ENCODE measurements at places on chromosomes 11 and 22.

DNA sequence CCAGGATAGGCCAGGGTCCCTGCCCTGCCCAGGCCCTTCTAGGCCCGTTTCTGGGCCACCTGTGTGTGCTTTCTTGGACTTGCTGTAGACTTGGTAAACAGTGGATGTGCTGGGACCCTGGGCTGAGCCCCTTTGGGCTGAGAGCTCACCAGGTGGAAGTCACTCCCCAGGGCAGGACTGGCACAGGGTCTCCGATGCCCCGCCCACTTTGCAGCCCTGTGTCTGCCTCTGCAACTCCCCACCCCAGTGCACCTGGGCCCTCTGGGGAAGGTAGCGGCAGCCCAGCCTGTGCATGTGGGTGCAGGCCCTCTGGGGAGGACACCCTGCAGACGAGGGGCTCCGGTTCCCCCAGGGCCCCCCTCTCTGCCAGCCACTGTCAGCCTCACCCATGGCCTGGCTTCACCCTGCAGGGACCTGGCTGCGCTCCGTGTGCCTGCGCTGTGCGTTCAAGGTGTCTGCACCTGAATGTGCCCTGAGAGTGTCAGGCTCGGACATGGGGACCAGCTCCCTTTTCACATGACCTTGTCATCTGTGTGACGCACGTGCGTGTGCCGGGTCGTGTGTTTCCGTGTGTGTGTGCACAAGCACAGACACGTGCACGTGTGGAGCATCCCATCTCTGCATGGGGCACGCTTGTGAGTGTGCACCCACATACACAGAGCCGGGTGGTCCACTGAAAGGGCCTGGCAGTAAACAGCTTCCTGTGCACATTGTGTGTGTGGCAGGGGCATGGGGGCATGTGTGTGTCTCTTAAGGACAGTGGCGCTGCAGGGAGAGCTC is 118.5 kb downstream of the KCNQ1OT1 start:
- H3K27me3 ChIP-seq: no peaks in the 10 kb centered on the region
- H3K36me3 ChIP-seq: peaks cover 4% of the 10 kb centered on the region
- H3K4me1 ChIP-seq: no peaks in the 10 kb centered on the region
- H3K27ac ChIP-seq: no peak overlapping the region
- peak; percentile 5 for DNase-seq
- H3K4me3 ChIP-seq: no peak overlapping the region

DNA sequence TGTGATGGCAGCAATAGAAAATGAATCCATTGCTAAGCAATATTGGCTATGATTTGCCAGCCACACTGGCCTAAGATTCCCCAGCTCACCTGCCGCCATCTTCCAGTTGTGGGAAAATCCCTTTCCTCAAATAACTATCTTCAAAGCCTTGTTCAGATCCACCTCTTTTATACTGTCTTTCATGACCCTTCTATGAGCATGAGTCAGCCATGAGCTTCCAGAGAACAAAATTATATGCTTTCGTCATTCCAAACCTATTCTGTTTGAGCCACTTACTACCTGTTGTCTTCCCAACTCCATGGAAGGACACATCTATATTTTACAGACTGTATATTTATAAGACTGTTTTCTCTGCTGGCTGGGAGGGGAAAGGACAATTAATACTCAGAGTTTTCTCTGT is 25.0 kb upstream of the PRSS23 start:
- no peak overlapping the region for H3K4me3 ChIP-seq
- no peaks in the 10 kb centered on the region for H3K4me1 ChIP-seq
- peaks cover 6% of the 10 kb centered on the region for H3K27me3 ChIP-seq
- no peak for DNase-seq
- no peaks in the 10 kb centered on the region for H3K36me3 ChIP-seq
- H3K27ac ChIP-seq: no peak overlapping the region

GRCh38 chr11:66413167-66413566 is 7.7 kb upstream of the NPAS4 start:
- no peak for DNase-seq
- peaks cover 7% of the 10 kb centered on the region for H3K4me1 ChIP-seq
- peaks cover 43% of the 10 kb centered on the region for H3K27me3 ChIP-seq
- H3K27ac ChIP-seq: no peak overlapping the region
- no peaks in the 10 kb centered on the region for H3K36me3 ChIP-seq

DNA sequence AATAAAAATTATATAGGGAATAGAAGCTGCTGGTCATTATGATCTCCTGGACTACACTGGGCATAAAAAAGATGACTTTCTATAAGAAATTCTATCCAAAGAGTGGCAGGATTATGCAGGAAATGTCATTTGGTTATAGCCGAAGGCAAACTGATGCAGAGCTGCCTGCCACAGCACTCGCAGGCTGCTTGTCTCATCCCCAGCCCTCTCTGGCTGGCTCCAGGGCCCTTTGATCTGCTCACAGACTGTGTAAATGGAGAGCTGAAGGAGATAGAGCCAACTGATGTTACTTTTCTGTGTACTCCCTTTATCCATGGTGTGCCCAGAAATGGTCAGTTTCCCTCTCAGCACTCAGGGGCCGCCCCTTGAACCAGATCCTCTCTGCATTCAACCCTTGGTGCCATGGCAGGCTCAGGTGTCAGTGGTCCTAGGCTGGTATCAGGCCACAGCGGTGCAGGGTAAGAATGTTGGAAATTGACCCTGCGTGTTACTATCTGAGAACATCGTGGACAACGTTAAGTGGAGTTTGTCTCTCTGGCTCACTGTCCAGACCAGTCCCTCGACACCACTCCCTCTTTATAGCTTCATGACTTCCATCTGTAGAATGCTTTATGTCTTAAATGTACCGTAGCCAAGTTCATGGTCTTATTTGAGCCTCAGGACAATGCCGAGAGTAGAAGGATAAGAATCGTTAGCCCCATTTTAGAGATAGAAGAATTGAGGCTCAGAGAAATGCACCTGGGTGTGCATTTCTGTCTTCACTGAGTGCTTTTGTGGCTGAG is 27.8 kb downstream of the TEAD1 start:
- no peak for DNase-seq
- H3K27ac ChIP-seq: no peak overlapping the region
- no peaks in the 10 kb centered on the region for H3K36me3 ChIP-seq
- no peaks in the 10 kb centered on the region for H3K4me1 ChIP-seq
- no peak overlapping the region for H3K4me3 ChIP-seq
- no peaks in the 10 kb centered on the region for H3K27me3 ChIP-seq

GRCh38 chr22:31496735-31497146 is 405 bp downstream of the SFI1 start:
- H3K36me3 ChIP-seq: peaks cover under 1% of the 10 kb centered on the region
- H3K4me1 ChIP-seq: peaks cover 10% of the 10 kb centered on the region
- no peak for DNase-seq
- H3K4me3 ChIP-seq: peak overlapping the region; percentile 93
- no peaks in the 10 kb centered on the region for H3K27me3 ChIP-seq
